Fibroblast of lung (primary cell): ENCODE measurements at places on chromosomes 3 and 15.

DNA sequence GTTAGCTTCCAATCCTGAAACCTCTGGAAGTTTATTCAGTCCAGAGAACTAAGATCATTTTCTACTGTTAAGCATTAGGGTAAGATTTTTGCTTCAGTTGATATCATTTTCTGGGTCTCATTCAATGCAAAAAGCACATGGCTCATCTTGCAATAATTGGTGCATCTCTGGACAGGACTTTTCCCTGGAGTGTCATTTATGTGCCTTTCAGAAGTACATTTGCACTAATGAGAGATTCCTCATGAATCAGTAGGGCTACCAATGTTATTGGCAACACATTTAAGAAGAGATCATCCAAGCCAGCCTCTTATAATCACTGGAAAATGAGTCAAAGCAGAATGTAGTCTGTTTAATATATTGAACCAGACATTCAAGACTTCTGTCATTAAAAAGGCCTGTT, 224.2 kb upstream of the CHRNA7 start:
- no peak for DNase-seq

- DNase-seq = no peak
These were observed 48.0 kb upstream of the C15orf39 start for GRCh38 chr15:75153565-75154276.

DNA sequence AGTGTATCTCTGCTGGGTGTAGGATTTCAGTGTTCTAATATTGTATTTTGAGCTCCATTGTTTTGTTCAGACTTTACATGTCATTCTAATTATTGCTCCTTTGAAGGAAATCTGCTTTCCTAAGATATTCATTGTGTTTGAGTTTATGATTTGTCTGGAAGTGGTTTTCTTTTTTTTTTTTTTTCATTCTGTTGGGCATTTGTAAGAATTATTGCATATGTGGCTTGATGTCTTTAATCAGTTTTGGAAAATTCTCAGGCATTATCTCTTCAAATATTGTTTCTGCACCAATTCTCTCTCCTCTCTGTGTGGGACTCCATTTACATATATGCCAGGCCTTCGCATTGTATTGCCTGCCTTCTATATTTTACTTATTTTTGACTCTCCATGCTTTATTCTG, 65.8 kb upstream of the RNU6-1 start:
- DNase-seq = no peak

DNA sequence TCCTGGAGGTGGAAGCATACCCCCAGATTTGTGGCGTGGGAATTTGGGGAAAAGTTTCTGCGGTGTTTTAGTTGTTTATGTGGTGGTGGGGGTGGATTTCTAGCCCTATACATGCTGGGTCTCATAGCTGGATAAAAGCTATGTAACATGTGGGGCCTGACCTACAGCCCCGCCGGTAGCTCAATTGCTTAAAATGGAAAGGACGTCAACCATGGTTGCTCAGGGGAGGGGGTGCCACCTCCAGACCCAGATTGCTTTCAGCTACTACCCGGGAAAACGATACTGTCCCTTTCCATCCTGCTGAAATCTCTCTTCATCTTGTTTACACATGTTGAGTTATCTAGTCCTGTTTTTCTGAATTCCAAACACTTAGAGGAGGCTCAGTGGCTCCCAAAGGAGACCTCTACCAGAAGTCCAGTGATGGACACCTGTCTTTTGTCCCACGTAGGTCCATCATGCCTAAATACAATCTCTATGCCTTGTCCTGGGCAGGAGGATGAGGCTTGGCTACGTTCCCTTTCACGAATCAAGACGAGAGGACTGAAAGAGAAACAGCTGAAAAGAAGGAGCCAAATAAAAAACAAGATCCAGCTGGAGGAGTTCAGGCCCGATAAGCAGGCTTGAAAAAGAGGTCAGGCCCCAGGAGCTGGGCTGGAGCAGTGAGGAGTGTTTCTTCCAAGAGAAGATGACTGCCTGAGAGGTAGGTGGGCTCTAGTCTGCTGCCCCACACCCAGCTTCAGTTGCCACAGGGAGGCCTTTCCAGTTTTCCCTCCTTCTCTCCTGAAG, 72.1 kb upstream of the TPRG1 start:
- DNase-seq = no peak

DNA sequence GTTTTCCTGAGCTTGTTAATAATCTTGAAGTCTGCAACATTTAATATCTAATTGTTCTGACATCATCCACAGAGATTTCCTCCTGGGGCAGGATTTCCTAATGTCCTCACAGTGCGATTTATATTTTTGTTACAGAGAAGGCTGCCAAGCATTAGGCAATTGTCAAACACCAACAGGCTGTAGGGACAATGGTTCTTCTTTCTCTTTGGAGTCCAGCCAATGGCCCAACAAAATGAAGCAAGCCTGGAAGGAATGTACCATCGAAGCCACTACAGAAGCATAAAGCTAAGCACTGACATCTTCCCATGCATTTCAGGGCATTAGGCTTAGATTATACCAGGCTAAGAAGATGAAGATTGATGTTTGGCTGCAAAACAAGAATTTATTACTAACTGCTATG, 173.0 kb upstream of the FRMD4B start:
- no peak for DNase-seq

- DNase-seq = no peak
These were observed 10.4 kb upstream of the FBXL22 start for GRCh38 chr15:63586790-63587189.

GRCh38 chr3:125137358-125138033, 75.1 kb downstream of the SLC12A8 start:
- DNase-seq = peak; percentile 80

- DNase-seq = peak; percentile 17
These were observed 49.1 kb downstream of the CCK start for GRCh38 chr3:42216931-42217333.

DNA sequence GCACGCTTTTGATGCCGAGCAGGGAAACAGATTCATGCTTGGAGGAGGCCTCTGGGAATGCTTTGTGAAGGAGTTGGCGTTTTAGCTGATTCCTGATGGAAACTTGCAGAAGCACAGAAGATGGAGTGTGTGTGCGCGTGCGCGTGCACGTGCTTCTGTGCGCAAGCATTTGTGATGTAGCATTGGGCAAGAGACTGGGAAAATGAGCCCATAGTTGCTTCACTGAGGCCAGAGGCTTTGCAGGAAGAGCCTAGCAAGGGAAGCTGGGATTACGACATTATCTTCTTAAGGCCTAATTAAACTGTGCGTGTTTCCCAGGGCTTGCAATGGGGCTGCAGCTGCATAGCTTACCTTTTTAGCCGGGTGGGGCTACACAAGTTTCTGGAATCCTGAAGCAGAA, 18.1 kb upstream of the AGBL1 start:
- no peak for DNase-seq

DNA sequence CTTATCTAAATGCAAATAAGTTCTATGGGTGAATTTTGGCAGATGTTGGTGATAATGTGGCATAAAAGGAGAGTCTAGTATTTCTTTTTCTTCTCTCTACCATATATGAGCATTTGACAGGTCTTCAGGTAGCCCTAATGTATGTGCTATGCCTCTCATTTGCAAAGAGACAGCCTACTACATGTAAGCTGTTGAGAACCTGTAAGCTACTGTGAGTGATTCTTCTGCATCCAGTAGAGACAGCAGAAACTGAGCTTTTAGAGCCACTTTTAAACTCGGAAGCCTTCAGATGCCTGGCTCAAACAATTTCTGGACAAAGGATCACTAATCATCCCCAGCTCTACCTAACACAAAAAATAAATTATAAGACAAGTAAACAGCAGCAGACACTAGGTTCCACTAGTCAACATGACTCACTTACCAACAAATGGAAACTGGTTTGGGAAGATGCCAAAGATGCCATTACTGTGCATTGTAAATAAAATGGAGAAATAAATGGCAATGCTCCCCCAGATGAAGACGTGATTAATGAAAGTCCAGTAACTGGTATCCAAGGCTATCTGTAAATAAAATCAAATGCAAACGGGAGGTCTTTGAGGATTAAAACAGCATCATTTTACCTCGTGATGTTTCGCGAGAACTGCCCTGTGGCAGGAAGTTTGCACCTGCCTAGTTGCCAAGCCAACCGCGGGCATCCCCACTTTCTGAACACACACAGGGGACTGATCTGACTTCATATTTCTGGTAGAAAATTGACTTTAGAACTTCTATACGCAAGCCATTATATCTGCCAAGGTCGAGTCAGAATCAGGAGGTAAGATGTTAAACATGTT, 245.3 kb downstream of the DTWD1 start:
- no peak for DNase-seq

GRCh38 chr3:61855211-61855610, 293.8 kb downstream of the PTPRG start:
- DNase-seq = no peak

GRCh38 chr15:22872936-22873701, 34.7 kb downstream of the NIPA2 start:
- DNase-seq = peak; percentile 65

DNA sequence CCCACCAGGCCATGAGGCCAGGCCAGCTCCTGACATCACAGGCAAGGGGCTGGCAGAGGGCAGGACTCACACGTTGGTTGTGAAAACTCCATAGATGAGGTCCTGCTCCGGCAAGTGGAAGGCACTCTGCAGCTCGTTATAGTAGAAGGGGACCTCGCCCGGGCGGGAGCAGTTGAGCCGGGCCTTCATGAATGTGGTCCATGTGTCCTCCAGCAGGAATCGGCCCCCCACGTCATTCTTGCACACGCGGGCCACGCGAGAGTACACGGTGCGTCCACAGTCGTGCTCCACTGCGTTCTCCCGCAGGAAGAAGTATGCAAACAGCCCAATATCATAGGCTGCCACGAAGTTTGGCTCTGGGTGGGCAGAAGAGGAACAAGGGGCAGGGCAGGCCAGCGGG, 101.2 kb downstream of the SEMA5B start:
- DNase-seq = no peak

DNA sequence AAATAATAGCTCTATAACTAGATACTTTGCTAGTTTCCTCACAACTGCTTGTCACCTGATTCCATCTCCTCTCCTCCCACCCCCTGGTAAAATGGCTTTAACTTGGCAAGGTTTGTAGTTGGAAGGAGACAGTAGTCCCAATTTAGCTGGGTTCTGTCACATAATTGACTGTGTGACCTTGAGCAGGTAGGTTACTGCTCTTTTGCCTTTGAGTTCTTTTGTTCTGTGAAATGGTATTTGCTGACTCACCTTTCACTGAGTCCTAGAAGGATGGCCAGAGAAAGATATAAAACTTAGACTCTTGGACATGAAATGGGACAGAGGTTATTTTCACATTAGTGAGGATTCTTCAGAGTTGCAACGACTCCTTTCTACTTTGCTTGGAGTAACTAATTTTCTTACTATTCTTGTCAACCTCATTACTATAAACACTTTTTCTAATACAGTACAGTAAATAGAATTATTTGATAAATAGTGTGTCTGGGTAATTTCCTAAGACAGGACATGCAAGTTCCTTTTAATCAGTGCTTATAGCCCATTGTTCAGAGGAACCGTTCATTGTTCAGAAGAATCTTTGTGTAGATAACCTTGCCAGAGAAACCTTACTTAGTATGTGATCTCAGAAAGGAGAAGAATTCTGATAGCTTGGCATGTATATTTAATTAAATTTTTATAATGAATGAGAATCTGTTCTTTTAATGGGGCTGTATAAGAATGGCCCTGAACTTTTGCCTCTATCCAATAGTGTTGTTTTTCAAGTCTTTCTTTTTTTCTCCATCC, 14.3 kb downstream of the AKAP13 start:
- DNase-seq = no peak

DNA sequence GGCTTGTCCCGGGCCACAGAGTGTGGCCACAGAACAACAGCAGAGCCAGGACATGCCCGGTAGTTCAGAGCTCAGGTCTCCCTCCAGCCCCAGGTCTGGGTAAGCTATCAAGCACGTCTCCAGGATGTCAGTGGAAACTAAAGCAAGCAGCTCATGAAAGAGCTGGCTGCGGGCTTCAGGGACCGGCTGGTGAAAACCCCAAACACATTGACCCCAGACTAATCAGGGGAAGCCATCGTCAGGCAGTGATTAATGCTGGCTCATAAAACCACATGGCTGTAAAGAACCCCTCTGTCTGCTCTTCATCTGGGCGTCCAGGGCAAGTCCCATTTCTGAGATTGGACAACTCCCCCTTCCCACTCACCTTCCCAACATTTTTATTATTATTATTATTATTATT, 37.8 kb downstream of the LMCD1 start:
- peak; percentile 85 for DNase-seq

DNA sequence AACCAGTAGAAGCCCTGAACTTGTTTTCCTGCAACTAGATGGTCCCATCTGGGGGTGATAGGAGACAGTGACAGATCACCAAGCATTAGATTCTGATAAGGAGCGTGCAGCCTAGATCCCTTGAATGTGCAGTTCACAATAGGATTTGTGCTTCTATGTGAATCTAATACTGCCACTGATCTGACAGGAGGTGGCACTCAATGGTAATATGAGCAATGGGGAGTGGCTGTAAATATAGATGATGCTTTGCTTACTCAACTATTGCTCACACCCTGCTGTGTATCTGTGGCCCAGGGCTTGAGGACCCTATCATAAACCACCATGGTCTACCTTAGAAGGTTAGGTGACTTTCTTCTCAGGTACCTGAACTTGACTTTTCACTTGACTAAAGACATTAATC, 417.1 kb upstream of the ARHGEF26 start:
- no peak for DNase-seq

GRCh38 chr15:44034334-44034733, 160.7 kb downstream of the FRMD5 start:
- DNase-seq = peak; percentile 22

DNA sequence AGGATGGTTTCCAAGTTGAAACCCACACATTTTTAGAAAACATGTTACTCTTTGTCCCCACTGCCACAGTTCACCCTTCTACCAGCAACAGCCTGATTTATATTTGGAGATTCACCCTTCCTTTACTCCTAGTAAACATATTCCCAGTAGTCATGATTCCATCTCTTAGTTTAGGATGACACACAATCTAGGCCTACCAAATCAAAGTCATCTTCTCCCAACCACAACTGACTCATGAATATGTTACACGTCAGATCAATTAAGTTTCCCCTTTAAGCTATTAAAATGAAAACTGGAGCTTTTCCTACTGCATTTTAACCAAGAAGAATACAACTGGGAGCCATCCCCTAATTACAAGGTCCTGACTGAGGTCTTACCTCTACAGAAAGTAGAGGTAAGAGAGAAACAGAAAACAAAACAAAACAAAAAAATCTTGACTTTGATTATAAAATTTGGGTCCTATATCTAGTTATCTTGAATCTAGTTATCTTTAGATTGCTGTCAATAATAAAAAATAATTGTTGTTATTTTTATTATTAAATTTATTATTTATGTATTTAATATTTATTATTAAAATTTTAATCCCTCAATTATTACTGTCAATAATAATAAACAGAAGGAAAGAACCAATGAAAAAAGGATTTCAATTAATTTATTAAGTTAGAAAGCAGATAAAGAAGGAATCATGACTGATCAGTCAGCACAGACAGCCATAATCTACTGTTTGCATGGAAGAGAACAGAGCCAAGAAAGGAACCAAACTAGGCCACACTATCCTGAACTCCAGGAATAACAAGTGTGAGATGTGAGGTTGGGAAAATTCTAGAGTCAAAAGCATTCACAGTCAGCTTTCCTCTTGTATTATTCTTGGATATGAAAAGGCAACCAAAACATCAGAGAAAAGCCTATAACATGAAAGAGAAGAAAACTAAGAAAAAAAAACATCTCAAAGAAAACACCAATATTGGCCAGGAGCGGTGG, 12.5 kb downstream of the DPH6 start:
- peak; percentile 42 for DNase-seq

- DNase-seq = no peak
These were observed 344.2 kb upstream of the MCTP2 start for GRCh38 chr15:93887151-93887550.

GRCh38 chr3:53846134-53846850, at the start of the genes CHDH and IL17RB:
CHDH (minus strand) TSS chr3:53846419; CDS start chr3:53824008, 22,411 bp downstream.
IL17RB (plus strand) TSS chr3:53846568; CDS start chr3:53846589, 21 bp downstream.
- peak; percentile 11 for DNase-seq
